Amniotic stem cell (primary cell): ENCODE measurements at places on chromosomes 16 and 17.

DNA sequence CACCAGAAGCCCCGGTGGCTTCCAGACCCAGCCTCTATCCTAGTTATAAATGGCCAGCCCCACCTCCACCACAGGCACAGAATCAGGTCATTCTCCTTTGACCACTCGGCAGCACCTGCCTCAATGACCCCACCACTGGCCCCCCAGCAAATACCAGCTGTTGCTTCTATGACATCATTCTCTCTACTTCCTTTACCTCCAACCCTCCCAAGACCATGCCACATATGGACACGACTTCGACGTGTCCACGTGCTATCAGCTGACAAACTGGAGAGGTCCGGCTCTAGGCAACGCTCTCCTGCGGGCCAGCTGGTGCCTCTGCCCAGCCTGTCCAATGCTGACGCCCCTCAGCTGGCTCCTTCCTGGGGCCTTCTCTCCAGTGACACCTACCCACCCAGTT is 5.9 kb downstream of the ALYREF start:
- no peak for DNase-seq

DNA sequence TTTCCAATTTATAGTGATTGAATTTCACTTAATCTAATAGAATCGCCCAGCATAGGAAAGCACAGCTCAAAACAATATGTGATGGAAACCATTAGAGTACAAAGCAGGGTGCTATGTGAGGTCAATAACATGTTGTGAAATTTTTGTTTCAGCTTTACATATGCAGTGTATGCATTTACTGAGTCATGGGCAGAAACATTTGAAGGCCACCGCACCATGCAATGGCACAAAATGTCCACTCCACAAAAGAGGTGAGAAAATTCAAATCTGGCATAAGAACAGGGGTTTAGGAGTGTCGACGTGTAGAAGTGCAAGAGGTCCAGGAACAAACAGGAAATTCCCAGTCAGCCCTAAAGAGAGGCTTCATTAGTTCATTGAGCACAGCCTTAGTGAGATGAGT is 131.2 kb downstream of the ANKFN1 start:
- no peak for DNase-seq

DNA sequence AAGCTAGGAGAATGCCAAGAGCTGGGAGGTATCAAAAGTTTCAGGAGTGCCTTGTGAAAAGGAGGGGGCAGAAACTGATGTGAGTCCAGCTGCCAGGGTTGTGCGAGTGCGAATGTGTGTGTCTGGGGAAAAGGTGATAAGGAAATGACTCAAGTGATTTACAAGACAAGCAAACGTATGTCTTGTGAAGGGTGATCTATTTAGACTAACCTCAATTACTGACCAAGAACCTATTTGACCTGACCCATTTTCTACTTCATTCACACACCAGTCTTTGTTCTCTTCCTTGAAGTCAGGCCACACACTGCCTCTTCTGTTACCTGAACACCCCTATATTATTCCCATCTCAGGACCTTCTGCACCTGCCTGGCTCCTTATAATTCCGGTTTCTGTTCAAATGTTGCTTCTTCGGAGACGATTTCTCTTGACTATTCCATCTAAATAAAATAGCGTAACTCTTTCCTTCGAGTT is 1.0 kb downstream of the GDE1 start:
- DNase-seq, result no peak

- DNase-seq, result no peak
Measured at GRCh38 chr17:80476877-80477646, 655 bp upstream of the NPTX1 start.

GRCh38 chr17:21140911-21141310 is 14.1 kb downstream of the DHRS7B start:
- DNase-seq, result no peak

DNA sequence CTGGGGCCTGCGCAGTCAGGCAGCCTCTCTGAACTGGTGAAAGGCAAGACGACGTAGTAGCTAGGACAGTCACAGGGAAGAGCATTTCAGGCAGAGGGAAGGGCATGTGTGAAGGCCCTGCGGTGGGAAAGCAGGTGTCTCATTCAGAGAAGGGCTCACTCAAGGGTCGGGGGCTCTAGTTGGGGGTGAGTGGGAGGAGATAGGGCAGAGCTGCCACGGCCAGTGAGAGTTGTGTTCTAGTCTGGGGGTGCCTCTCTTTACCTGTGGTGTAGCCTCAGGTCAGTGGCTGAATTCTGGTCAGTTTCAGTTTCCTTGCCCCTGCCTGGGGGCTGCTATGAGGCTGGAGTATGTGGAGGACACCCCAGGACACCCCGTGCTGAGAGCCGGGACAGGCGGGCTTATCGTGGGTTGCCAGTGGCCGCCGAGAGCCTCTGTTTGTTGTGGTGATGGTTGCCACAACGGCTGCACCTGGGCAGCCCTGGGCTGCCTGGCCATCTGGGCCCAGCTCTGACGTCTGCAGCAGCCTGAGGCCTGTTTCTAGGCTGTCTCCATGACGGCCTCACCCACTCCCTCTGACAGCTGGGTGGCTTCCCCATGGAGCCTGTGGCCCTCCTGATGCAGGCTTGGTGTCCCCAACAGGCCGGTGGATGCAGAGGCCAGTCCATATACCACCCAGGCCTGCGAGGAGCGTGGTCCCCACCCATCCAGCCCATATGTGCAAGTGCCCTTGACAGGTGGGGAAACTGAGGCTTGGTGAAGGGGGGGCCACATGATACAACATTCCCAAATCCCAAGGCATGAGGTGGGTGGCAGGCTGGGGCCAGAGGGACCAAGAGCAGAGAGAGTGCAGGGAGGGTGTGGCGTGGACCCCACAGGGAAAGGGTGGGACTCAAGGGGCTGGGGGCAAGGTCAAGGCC is 10.8 kb downstream of the MAP2K3 start:
- DNase-seq, result no peak

DNA sequence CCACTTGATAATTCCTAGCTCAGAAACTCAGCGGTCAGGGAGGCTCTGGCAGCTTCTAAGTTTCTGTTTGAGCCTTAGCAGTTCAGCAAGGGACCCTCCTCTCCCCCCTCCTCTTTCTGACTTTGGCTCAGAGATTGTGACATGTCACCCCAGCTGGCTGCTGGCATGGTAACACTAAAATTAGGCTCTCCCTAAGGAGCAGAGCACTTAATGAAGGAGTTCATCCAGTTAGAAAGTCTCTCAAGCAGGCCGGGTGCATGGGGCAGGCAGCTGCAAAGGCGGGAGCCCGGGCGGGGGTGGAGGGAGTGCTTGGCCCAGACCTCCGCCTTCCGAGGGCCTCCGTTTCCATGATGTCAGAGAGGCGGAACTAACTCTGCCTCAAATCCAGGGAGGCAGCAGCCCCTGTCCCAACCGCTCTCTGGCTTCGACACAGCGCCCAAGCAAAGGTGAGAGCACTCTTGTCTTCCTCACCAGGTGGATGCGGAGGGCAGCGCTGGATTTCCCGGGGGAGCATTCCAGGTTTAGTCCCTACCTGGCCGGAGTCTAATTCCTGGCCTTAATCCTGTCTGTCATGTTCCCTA is 128.0 kb upstream of the PLCG2 start:
- no peak for DNase-seq

- DNase-seq, result no peak
Measured at GRCh38 chr17:82240506-82241182, 11.8 kb downstream of the SLC16A3 start.

- no peak for DNase-seq
Measured at GRCh38 chr17:38464251-38464722, 36.0 kb downstream of the ARHGAP23 start.

GRCh38 chr17:11406716-11407115 is 165.7 kb downstream of the SHISA6 start:
- DNase-seq, result no peak

- DNase-seq, result no peak
Measured at GRCh38 chr17:50304781-50305404, 30.6 kb downstream of the TMEM92 start.

DNA sequence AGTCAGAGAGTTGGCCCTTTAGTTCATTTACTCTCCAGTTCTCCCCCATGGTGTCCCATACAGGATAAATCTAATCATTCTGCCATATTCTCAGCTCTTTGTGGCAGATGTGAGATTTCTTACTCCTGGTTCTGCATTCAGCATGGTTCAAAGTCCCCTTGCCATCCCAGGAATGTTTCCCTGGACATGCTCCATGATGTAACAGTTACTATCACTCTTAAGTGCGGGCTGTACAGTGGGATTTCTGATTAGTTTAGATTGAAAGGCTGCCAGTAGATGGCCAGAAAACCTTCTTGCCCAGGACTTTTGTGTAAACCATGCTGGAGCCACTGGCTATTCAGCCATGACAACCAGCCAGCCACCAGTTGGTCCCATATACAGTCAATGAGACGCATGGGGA is 10.4 kb downstream of the KRT37 start:
- no peak for DNase-seq

DNA sequence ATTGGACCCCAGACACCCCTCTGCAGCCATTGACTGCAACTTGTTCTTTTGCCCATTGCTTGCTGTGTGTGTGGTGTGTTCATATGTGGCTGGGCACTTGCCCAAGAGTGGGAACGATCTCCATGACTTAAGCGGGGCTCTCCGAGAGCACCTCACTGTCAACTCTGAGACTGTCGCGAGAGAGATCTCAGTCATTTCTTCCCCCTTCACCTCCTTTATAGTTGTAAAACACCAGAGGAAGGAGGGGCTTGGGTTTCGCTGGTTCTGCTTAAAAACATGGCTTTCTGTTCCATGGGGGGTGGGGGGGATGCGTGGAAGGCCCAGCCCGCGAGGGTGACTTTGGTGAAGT is 7.4 kb downstream of the PHOSPHO1 start:
- no peak for DNase-seq

DNA sequence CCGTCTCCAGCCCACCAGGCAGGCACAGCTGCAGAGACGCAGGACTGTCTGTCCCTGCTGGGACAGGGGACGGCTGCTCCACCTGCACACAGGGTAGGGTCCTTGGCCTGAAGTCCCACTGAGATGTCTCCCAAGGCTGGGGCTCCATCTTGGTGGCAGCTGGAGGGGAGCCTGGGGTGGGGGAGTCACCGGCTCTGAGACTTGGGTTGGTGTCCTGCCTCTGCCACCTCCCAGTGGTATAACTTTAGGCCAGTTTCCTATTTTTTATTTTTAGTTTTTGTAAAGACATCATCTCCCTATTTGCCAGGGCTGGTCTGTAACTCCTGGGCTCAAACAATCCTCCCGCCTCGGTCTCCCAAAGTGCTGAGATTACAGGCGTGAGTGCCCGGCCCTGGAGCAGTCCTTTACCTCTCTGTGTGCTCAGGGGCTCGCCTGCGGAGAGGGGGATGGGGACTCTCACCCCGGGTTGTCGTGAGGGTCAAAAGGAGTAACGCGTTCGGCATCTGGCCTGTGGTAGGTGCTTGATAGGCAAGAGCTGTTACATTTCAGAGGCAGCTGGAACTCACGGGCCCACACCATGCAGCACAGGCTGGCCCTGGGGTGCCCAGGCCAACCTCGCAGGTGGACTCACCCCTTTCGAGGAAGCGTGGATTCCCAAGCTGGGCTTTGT is 46.6 kb upstream of the DOC2B start:
- no peak for DNase-seq

- no peak for DNase-seq
Measured at GRCh38 chr16:55393991-55394390, 70.0 kb downstream of the IRX6 start.

DNA sequence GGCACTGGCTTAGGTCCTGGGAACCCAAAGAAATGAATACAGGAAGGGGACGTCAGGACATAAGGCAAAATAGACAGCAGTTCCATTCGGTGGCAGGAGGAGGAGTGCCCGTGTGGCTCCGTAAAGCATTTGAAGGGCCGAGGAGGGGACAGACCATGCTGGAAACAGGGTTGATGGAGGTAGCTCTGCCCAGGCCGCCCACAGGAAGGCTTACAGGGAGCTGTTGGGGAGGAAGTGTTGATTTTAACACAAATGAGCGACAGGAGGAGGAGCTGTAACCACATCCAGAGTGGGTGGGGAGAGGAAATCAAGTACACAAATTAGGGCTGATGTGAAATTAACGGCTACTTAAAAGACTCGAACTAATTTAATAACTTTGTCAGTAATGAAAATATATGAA is 54.6 kb downstream of the RBFOX3 start:
- DNase-seq, result no peak

GRCh38 chr17:4898927-4899326 is 409 bp upstream of the C17orf107 start:
- no peak for DNase-seq

GRCh38 chr16:13906168-13907089 is 13.5 kb upstream of the ERCC4 start:
- DNase-seq, result no peak

- no peak for DNase-seq
Measured at GRCh38 chr16:85735946-85736345, 14.9 kb downstream of the C16orf74 start.
